ENCODE measurements at places on chromosomes 7 and 10.

- no peak for DNase-seq
Observed at GRCh38 chr7:2044883-2045471, 187.8 kb downstream of the MAD1L1 start.

DNA sequence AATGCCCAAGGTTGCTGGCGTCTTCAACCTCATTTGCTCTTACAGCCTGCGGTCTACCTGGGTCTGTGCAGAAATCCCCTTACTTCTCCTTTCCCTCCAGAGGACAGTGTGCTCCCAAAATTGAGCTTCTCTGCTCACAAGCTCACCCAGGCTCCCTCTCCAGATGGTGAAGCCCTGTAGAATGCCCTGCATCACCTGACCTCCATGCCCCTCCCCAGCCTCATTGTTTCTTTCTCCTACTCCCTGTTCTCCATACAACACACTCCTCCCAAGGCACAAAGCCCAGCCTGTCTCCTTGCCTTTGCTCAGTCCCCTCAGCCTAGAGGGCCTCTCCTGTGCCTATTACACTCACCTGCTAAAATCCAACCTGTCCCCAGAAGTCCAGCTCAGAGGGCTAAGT lies 3.5 kb downstream of the CRHR2 start:
- no peak for DNase-seq

- DNase-seq: no peak
Observed at GRCh38 chr7:74176555-74176954, 2.4 kb downstream of the EIF4H start.

DNA sequence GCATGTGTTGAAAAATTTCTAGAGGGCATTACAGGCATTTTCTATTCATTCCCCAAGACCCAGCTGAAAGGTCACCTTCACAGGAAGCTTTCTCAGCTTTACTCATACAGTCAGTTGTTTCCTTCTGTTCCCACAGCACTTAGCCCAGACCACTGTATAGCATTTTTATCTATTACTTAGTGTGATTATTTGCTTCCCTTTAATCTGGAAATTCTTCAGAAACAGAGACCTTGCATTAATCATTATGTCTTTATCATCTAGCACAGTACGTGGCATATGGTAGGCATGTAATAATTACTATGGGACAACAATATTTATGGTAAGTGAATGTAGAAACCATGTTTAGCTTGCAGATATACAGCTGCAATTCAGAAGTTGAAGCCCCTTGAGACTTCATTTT lies 38.2 kb upstream of the CDK6 start:
- DNase-seq: no peak

GRCh38 chr7:20296901-20297300 lies 33.8 kb upstream of the ITGB8 start:
- no peak for DNase-seq

Data from epithelial cell of proximal tubule (primary cell).